ENCODE measurements at places on chromosomes 7 and 10.
A peak's percentile ranks its signal among the peaks of the same experiment; 100 is the strongest.

- DNase-seq: no peak
These were observed 97.7 kb downstream of the ARHGAP12 start for GRCh38 chr10:31830887-31831286.

DNA sequence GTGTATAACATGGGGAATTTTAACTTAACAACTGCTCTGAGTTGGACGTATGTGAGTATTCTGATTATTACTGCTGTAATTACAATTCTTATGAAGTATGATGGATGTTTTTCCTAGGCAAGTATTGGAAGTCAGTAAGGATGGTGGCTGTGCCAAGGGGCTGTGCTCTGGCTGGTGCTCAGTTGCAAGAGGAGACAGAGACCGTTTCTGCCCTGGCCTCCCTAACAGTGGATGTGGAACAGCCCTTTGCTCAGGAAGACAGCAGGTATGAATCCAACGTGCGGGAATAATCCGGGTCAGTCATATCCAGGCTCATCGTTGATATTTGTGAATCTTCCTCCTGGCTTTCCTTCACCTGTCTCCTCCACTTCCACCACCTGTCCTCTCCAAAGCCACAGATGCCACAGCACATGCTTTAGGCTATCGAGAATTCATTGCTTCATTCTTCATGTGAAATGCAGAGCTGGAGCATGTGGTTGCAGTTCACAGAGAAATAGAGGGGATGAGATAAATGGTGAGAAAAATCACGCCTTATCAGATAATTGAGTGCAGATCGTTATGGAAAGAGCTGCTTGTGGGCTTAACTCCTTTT, 141.7 kb downstream of the TWIST1 start:
- no peak for DNase-seq

DNA sequence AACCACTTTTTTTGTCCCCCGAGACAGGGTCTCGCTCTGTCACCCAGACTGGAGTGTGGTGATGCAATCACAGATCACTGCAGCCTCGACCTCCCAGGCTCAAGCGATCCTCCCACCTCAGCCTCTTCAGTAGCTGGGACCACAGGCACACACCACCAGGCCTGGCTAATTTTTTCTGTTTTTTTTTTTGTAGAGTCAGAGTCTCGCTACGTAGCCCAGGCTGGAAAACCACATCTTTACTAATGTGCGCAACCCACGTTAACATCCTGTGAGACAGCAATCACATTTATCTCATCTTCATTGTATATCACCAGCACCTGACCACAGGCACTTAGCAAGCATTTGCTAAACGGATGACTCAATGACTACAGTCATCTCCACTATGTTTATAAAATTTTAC, 77.8 kb upstream of the ATP6V0A4 start:
- DNase-seq: peak; percentile 64

GRCh38 chr10:110698782-110699201, 54.7 kb downstream of the RBM20 start:
- DNase-seq: no peak

- DNase-seq: no peak
These were observed 1456.7 kb downstream of the REEP3 start for GRCh38 chr10:64977915-64978314.

DNA sequence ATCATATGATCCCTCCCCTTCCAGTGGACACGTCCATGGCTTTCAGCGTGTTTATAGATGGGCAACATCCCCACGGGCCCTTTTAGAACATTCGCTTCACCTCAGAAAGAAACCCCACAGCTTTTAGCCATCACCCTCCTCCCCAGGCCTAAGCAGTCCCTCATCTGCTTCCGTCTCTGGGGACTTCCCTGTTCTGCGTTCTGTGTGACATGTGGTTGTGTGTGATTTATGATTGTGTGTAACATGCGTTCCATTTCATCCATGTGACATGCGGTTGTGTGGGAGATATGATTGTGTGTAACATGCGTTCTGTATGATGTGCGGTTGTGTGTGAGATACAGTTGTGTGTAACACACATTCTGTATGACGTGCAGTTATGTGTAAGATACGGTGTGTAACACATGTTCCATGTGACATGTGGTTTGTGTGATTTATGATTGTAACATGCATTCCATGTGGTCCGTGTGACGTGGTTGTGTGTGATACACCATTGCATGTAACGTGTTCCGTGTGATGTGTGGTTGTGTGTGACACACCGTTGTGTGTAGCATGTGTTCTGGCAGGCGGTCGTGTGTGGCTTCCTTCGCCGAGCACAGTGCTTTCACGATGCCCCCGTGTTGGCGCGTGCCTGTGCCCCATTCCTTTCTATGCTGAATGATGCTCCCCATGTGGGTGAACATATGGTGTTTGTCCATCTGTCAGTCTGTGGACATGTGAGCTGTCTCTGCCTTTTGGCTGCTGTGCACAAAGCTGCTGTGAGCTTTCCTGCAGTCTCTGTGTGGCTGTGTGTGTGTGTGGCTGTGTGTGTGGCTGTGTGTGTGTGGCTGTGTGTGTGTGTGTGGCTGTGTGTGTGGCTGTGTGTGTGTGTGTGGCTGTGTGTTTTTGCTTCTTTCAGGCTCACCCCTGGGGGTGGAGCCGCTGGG, 26.2 kb downstream of the PWWP2B start:
- no peak for DNase-seq

DNA sequence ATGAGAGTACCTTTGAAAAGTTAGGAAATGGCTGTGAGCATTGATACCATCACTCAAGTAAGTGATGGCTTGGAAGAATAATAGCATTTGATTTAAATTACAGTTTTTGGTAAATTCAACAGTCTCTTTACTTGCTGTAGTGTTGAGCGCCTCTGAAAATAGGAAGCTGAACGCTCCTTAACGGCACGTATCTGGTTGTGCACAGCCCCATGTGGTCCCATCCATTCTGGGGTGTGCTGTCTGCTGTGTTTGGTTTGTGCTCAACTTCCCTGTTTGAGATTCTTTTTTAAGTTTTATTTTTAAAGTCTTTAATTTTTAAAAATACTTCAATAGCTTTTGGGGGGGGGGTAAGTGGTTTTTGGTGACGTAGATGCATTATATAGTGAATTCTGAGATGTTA, 51.5 kb downstream of the DNAJB6 start:
- no peak for DNase-seq

- DNase-seq: no peak
These were observed 136.8 kb upstream of the CDCA7L start for GRCh38 chr7:22082553-22082885.

DNA sequence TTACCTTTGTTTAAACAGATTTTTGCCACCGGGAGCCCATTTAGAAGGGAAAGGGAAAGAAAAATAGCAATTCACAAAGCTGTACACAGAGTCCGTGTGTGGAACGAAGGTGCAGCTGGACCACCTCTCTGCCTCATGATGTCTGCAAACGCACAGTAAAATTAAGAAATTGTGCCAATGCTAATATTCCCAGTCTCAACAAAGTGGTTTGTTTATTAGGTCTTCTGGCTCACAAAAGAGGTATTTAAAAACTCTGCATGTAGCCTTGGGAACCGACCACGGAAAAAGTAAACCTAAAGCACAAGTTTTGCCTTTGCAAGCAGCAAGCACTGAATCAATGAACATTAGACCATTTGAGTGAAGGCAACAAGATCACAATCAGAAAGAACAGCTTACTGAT, 57.7 kb downstream of the CREB3L2 start:
- DNase-seq: no peak

DNA sequence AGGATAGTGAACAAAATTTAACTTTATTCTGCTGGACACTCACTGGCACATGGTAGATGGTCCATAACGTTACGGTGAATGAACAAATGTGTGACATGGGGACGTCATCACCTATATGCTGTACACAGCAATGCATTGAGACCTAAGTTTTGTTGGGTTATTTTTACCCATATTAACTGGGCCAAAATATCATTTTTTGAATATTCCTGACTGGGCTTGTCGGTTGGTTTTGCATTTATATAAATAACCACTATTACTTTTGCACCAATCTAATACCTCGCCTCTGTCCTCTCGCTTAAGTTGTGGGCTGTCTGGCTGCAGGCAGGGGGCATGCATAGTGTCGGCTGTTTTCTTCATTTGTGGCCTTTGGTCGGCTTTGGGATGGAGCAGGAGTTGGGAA, 161.7 kb downstream of the USP6NL start:
- no peak for DNase-seq

- DNase-seq: no peak
These were observed 57.4 kb downstream of the ADRB1 start for GRCh38 chr10:114100848-114101741.

DNA sequence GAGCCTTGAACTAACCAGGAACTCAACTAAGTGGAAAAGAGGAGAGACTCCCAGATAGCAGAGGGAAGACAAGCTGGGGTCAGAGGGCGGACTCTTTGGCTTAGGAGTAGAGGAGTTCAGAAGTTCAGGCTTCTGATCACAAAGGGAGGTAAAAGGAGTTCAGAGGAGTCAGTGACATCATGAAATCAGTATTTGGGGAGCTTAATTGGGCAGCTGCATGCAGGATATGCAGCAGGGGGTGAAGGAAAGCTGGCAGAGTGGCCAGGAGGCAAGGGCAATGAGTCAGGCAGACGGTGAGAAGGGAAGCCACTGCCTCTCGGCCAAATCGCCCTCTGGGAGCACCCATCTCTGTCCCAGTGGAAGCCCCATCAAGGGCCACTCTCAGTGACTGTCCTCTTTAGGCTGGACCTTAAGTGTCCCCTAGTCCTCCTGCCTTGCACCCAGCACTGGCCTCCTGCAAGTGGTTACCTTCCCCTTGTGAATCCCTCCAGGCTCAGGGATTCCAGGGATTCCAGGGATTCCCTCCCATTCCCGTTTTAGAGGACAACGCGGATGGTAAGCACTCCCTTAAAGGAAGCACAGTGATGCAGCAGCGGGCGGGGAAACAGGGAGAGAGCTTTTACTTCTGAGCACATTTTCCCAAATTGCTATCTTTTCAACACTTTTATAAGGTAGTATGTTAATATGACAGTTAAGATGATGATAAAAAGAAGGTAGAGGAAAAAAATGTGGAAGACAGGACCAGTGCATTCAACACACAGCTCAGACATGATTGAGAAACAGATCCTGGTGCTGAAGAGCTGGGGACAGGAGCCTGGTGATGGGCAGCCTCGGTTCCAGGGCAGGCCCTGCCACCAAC, 72.6 kb downstream of the KCNMA1 start:
- DNase-seq: no peak

- no peak for DNase-seq
These were observed 23.7 kb downstream of the SVIL start for GRCh38 chr10:29610876-29611647.

DNA sequence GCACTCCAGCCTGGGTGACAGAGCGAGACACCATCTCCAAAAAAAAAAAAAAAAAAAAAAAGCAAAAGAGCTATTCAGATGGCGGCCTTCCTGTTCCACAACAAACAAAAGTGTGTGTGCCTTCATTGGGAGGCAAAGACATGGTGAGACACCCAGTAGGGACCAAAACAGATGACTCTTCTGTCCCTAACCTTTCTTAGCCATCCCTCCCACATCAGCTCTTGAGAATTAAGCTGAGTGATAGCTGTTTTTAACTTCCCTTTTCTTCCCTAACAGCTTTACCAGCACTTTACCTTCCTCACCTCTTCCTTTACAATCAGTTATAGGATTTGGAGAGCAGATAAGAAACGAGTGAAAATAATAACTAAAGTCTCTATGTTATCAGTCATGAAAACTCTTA, 48.2 kb downstream of the ARMH3 start:
- no peak for DNase-seq

GRCh38 chr10:79258894-79259293, 88.4 kb upstream of the PPIF start:
- DNase-seq: no peak

DNA sequence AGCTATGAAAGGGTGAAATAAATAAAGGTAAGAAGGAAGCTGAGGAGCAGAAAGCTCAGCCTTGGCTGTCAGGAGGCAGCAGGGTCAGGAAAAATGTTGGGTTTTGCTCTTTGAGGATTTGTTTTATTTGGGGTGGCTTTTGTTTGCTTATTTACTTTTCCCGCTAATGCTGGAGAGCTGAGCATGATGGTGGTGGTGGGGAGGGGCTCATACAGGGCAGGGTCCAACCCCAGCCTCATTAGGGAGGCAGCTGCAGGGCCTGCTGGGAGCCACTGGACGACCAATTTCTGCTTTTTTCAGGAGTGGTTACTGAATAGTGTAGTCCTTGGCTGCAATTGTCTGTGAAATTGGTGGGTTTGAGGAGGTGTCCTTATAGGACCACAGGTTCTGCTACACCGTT, 36.3 kb downstream of the CCM2 start:
- no peak for DNase-seq

DNA sequence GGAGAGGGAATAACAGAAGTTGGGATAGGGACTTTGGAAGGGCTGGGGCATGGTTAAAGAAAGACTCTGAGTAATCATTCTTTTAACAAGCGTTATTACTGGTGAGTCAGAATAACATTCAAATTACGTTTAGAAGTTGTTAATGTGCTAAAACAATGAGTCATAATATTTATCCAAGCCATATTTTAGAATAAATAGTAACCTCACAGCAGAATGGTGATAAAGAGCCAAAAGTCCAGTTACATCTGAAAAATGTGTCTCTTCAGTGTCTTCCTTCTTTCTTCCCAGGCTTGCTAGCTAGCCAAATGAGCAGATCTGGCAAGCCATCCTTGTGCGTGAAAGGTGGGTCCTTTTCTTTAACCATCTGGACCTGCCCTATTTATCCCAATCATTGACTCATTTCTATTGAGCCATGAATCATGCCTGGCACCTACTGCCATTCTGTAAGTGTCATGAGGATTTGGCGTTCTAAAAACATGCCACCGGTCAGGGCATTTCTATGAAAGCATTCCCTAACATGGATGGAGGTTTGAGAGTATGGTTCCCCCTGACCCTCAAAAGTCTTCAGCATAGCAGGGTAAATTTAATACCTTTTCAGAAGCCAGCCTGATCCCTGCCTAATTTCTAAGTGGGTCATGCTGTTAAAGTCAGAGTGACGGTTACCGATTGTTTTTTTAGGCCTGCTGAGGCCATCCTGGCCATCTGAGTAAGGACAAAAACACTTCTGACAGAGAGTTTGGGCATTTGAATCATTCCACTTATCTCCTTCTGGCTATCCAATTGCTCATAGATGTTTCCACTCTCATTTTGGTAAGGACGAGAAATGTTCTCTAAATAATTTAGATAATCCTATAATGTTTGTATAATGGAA, 26.9 kb downstream of the MYPN start:
- DNase-seq: no peak

DNA sequence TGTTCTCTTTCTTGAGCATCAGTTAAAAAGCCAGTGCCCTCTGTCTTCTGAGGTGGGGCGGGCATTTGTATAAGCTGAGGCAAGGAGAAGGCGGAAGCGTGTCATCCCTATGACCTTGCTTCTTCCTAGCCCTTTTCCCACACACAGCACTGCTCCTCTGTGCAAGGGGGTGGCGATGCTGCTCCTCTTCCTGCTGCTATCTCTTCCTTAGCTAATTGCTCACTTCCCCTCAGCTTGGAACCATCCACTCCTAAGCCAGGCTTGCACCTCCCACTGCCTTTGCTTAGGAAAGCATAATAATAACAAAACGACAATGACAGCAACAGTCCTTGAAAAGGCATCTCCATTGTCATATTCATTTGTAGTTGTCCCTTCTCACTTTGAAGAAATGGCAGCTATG, 366.9 kb downstream of the PHTF2 start:
- no peak for DNase-seq

DNA sequence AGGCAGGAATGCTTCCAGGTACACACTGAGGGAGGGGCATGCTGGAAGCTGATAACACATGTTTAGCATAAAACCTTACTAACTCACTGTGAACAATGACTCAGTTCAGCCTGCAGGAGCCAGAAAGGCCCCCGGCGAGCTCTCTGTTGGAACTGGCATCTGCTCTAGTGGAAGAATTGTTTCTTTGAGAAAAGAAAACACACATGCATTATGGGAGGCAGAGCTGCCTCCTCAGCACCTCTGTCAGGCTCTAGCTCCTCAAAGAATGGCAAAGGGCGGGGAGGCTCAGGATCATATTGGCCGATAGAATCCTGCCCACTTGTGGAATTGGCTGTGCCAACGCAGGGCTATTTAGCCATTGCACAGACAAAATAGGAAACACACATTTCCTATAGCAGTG, 338.3 kb downstream of the CXCL12 start:
- DNase-seq: no peak

Data from CD4-positive, alpha-beta T cell treated with Interleukin-6 at 100 ng/mL for 8 hours (primary cell).